Neural progenitor cell (in vitro differentiated cells): ENCODE measurements at places on chromosomes 2 and 18. TPM values are rescaled to one million over a fixed set of nuclear protein-coding genes. Genes with fewer than 3 reads are reported as not detected.

GRCh38 chr2:45705233-45705632, 53.8 kb downstream of the PRKCE start:
- DNase-seq, result no peak

- DNase-seq, result no peak
Observed at GRCh38 chr2:241728627-241729026, 5.8 kb upstream of the D2HGDH start.

DNA sequence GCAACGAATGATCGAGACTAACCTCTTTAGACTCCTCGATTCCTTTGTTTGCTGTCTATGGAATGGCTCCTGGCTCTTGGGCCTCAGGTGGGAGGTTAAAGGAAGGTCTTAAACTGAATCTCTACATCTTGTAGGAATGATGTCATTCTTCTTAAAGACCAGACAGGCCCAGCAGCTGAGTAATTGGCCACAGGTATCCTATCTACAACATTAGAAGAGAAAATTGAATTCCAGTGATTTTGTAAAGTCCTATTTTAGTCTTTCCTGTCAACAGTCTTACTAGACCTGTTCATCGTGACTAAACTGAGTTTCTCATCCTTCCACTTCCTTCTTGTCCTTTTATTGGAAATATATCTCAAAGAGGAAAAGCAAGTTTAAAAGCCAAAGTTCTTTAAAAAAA, 274.8 kb downstream of the ALPK2 start:
- no peak for DNase-seq

GRCh38 chr2:212712991-212713390, 174.4 kb upstream of the ERBB4 start:
- no peak for DNase-seq

The SLC4A3 gene
- total RNA-seq, result 0.88 and 3.7 TPM in 2 replicates

GRCh38 chr18:67417864-67418523, 98.5 kb downstream of the DSEL start:
- DNase-seq, result no peak

DNA sequence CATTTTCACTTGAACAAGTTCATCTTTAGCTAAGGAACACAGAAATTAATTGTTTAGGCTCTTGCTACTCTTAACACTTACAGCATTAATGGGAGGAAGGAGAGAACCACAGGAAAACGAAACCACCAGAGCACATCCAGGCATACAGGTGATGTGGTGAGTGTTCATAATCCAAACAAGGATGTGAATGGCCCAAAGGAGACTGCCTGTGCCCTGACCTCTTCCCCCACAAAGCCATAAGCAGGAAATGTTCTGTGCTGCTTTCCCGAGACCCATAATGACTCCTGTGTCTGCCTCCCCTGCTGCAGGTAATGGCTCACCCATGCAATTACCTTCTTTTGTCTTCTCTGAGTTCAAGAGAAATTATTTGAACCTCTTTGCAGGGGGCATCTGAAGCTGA, 295.9 kb upstream of the LINC00305 start:
- no peak for DNase-seq

DNA sequence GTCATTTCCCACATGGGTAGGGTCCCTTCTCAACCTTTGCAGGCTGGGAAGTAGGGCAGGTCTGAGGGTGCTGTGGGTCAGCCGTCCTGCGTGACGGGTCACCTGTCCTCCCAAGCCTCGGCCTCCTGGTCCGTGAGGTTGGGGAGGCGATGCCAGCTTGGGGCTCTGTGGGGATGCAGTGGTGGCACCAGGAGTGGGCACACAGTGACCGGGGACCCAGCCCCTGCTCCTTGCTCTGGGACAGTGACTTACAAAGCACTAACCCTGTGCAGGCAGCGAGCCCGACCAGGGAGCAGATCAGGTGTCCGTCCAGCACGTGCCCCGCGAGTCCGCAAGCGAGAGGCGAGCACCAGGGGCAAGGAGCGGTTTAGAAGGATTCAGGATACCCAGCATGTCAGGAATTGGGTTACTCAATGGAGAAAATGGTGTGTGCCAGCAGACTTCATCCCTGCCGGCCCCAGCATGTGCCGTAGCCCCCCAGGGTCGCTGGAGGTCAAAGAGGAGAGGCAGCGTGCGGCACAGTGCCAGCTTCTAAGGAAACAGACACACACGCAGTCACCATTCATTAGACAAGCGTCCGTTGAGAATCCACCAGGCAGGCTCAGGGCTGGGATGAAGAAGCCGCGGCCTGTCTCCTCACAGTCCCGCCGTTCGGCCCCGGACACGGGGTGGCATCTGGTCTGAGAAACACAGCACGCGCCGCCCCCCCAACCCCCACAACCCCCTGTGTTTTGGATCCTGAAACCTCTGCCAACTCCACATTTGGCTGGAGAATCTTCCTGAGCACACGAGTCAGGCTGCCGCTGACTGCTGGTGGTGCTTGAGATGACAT, 11.7 kb downstream of the COLEC11 start:
- no peak for DNase-seq

The PKDCC gene
- 70.4 and 133 TPM in 2 replicates for total RNA-seq

GRCh38 chr2:34115076-34115475, 516.0 kb upstream of the FAM98A start:
- no peak for DNase-seq

The ANKRD23 gene
- 10.8 and 11.4 TPM in 2 replicates for total RNA-seq

- no peak for DNase-seq
Observed at GRCh38 chr2:7269106-7269643, 352.0 kb downstream of the RNF144A start.

The CRYGB gene
- 0.65 TPM in 1 of 2 replicates, not detected in the other for total RNA-seq

DNA sequence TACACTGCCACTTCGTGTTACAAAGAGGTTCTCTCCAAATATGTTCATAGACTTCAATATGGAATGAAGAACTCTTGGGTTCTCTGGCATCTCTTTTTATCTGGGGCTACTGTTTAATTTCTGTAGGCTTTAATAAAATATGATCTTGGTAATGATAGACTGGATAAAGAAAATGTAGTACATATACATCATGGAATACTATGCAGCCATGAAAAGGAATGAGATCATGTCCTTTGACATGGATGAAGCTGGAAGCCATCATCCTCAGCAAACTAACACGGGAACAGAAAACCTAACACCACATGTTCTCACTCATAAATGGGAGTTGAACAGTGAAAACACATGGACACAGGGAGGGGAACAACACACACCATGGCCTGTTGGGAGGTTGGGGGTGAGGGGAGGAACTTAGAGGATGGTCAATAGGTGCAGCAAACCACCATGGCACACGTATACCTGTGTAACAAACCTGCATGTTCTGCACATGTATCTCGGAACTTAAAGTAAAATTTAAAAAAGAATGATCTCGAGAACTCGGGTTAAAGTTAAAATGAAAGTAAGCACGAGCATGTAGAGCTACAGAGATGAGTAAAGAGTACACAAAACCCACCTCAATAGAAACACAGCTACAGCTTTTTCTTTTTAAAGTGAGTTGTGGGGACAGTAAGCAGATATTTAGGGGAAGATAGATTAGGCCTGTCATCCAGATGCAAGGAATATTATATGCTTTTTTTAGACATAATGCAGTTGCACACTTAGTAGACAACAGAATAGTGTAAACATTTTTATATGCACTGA, 102.3 kb downstream of the SGPP2 start:
- DNase-seq, result no peak

DNA sequence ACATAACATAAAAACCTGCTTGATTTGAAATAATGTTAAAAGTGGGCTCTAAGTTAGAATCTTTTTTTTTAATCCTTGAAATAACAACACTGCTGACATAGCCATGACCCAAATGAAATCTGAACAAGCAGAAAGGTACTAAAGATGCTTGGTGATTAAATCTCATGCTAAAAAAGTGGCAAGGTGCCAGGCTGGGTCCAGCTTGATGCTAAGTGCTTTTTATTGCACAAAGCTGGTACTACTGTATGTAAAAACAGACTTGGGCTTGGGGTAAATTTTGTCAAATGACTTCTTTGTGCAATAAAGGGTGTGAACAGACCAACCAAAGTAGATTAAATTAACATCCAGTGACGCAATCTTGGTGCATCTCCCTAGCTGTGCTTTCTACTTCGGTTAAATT, 13.4 kb downstream of the BCL11A start:
- DNase-seq, result no peak

The CD8B2 gene
- total RNA-seq, result not detected in 2 replicates

The RAB27B gene
- 0.43 and 5.0 TPM in 2 replicates for total RNA-seq

DNA sequence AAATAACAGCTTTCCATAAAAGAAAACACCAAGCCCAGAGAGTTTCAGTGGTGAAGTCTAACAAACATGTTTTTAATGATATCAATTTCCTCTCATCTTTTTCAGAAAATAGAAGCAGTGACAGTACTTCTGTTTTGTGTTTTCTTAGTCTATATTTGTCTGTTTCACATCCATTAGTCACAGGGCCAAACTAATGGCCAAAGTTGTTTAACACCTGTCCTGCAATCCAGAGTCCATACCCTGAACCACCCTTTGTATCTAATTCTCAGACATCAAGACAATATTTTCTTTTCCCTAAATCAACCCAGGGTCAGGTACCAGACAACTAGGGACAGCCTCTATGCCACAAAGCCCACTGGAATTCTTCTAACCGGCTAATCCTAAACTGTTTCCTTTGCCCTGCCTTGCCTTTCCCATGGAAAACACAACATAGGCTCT, 25.9 kb downstream of the TMSB10 start:
- peak; percentile 25 for DNase-seq

The CKAP2L gene
- total RNA-seq, result 28.2 and 53.7 TPM in 2 replicates

DNA sequence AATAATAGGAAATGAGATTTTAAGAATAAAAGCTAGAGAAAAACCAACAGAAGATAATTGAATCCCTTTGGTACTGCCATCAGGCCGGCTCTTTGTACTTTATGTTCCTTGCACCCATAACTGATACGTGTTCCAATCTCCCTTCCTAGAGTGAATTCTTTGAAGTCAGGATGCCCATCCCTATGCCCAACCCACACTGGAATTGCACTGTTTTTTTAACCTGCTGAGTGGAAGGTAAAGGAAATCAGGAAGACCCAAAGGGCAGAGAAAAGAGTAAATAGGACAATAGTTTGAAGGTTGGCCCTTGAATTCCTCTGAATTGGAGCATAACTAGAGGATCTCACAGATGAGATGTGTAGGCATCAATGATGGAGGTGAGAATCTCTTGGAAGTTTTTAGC, 4.4 kb upstream of the ATG16L1 start:
- DNase-seq, result no peak

DNA sequence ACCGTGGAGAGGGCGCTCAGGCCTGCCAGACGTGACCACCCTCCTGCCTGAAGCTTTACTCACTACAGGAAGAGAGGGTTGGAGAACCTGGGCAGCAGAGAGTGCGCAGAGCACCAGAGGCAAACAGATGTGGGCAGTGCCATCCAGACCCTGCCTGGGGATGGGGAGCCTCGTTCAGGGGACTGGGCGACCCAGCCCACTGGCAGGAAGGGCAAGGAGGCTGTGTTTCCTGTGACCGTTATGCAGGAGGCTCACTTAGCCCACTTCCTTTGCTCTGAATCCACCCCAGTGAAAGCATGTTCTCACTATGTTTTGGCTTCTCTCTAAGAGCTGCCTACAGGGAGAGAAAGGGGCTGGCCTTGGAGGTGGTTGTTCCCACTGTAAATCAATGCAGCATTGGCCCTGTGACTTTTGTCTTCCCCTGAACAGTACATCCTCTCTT, 23.0 kb upstream of the ACKR3 start:
- no peak for DNase-seq

GRCh38 chr2:203450561-203450960, 84.5 kb downstream of the RAPH1 start:
- no peak for DNase-seq

GRCh38 chr18:23012249-23012648, 79.1 kb downstream of the RBBP8 start:
- DNase-seq, result no peak

DNA sequence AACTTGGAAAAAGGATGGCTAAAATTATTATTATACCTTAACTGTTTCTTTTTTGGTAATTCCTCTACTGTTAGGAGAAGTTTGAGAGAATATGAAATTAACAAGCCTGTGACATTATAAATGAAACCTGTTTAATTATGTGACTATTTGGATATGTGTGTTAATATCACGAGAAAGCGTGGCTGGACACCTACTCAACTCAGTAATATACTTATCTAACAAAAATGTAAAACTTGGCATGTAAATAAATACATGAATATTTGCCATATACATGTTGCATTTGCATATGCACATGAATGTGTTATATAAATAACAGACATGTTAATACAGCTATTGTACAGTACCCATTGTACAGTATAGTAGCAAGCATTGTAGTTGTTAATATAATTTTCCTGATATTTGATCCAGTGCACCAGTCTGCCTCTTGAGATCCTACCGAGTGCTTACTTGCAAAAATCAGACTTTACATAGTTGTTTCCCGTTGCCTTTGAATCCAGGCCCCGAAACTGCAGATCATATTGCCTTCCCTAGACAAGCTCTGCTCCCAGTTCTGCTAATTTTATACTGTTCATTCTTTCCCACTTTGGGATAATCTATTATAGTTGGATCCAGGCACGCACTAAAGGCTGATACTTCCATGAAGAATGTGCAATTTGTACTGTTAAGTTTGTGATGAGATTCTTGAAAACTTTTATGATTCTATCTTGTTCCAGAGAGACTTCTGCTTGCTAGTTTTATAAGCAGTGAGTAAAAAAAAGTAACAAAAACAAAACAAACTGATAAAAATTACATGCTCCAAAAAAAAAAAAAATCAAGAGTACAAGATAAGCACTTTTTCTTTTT, 395.6 kb downstream of the ARHGAP15 start:
- DNase-seq, result no peak

The ALLC gene
- total RNA-seq, result not detected in 2 replicates

The CHST9 gene
- 0.77 and 1.3 TPM in 2 replicates for total RNA-seq

- no peak for DNase-seq
Observed at GRCh38 chr2:150955231-150955630, 306.4 kb downstream of the RBM43 start.

GRCh38 chr2:146523196-146523595, 1321.6 kb upstream of the ACVR2A start:
- DNase-seq, result no peak

DNA sequence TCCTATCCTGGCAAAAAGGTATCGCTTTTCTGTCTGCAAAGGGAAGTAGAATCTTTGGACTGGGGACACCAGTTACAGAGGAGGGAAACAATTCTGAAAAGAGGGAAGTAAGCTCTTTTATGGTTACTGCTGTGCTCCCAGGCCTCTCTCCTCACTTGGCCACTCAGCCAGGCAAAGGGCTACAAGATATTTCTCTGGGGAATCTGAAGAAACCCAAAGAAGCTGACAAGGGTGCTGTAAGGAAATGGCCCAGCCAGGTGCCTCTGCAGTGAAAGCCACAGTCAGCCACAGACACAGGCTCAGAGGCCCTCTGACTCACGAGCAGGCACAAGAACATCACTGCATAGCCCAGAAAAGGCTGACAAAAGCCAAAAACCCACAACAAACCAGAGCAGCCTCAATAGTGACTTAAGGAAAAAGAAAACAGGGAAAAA, 5.8 kb downstream of the HDLBP start:
- DNase-seq, result no peak

- no peak for DNase-seq
Observed at GRCh38 chr2:225640550-225640949, 241.0 kb downstream of the NYAP2 start.

The STEAP3 gene
- total RNA-seq, result 0.30 and 1.2 TPM in 2 replicates

The OSBPL6 gene
- total RNA-seq, result 14.0 and 14.8 TPM in 2 replicates

The INHBB gene
- not detected in 2 replicates for total RNA-seq

DNA sequence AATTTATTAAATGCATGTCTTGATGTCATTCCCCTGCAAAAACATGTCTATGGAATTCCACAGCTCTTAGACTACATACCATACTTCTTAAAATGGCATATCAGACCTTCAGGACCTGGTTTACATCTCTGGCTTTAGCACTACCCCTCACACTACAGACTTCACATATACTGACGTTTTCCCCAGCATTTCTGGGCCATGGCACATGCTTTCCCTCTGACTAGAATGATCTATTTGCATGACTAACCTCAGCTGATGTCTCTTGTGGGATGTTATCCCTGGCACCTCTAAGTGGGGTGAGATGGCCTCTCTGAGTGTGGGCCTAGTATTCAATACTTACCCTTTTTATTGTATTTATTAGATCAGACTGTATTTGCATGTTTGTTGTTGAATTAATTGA, 381.6 kb downstream of the ERBB4 start:
- DNase-seq, result no peak
